ENCODE measurements at places on chromosomes 7 and 10. TPM values are rescaled to one million over a fixed set of nuclear protein-coding genes. Genes with fewer than 3 reads are reported as not detected.

PTPRN2 gene
- 0.48 TPM for total RNA-seq

HTRA1 gene
- total RNA-seq, result not detected

CCDC172 gene
- total RNA-seq, result not detected

SH2B2 gene
- 14.2 TPM for total RNA-seq

PTER gene
- total RNA-seq, result 38.4 TPM

CAMK1D gene
- 10.9 TPM for total RNA-seq

TSPAN33 gene
- 2.6 TPM for total RNA-seq

OR6B1 gene
- not detected for total RNA-seq

FLNC gene
- 0.05 TPM for total RNA-seq

GRCh38 chr10:77244286-77244685 is 393.3 kb downstream of the KCNMA1 start:
- peaks cover 4% of the 10 kb centered on the region for H3K27me3 ChIP-seq
- no peak overlapping the region for H3K4me3 ChIP-seq
- no peak overlapping the region for H3K27ac ChIP-seq
- H3K36me3 ChIP-seq, result no peaks in the 10 kb centered on the region
- ATAC-seq, result no peak

GRCh38 chr10:121845044-121845784 is 82.6 kb downstream of the ATE1 start:
- H3K4me1 ChIP-seq, result peaks cover 15% of the 10 kb centered on the region
- peak overlapping the region; percentile 44 for H3K4me3 ChIP-seq
- no peaks in the 10 kb centered on the region for H3K27me3 ChIP-seq
- peak; percentile 98 for ATAC-seq
- peaks cover 66% of the 10 kb centered on the region for H3K36me3 ChIP-seq
- peak overlapping the region; percentile 65 for H3K27ac ChIP-seq

DNA sequence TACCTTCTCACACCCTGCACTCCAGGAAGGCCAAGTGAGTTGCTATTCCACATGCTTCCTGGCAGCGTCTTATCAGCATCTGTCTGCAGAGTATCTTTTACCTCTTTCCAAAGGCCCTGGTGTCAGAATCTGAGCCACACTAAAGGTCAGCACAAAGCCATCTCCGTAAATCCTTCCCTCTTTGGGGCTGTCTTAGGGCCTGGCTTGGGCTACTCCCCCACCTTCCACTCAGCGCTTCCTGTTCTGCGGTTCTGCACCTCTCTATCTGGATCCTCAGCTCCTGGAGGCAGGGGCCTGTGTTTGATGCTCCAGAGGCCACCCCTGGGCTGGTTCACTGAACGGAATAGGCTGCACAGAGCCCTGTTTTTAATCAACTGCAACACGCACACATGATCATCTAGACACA is 334.8 kb upstream of the GALNT17 start:
- peak overlapping the region; percentile 64 for H3K27ac ChIP-seq
- H3K36me3 ChIP-seq, result peaks cover 10% of the 10 kb centered on the region
- peaks cover 18% of the 10 kb centered on the region for H3K4me1 ChIP-seq
- peak; percentile 56 for ATAC-seq
- H3K4me3 ChIP-seq, result peak overlapping the region; percentile 48

DNA sequence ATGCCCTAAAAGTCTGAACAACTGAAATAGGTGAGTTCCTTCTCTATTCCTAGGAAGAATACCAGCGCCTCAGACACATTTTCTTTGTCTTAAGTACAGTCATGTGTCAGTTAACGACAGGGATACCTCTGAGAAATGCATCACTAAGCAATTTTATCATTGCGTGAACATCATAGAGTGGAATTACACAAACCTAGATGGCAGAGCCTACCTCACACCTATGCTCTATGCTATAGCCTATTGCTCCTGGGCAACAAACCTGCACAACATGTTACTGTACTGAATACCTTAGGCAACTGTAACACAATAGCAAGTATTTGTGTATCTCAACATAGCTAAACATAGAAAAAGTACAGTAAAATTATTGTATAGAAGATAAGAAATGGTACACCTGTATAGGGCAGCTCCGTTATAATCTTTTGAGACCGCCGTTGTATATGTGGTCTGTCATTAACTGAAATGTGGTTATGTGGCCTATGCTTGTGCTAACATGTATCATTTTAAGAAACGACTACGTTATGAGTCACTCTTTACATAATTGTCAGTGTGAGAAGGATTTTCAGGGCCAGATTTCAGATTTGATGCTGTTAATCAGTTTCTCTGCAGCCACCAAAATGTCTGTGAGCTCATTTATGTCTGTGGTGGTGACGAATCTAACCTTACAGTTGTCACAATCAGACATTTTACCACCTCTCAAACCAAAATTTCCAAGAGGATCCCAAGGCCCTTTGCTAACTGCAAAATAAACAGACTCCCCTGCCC is 66.1 kb upstream of the STK17A start:
- H3K27me3 ChIP-seq, result peaks cover 22% of the 10 kb centered on the region
- H3K27ac ChIP-seq, result no peak overlapping the region
- H3K4me1 ChIP-seq, result no peaks in the 10 kb centered on the region
- peak; percentile 92 for ATAC-seq
- H3K36me3 ChIP-seq, result no peaks in the 10 kb centered on the region

GRCh38 chr10:3067859-3068179 is 471 bp downstream of the PFKP start:
- peak overlapping the region; percentile 77 for H3K27ac ChIP-seq
- peak overlapping the region; percentile 83 for H3K4me3 ChIP-seq
- peak; percentile 6 for ATAC-seq
- H3K4me1 ChIP-seq, result peaks cover 26% of the 10 kb centered on the region

GRCh38 chr7:155054761-155055160 is 15.4 kb upstream of the HTR5A start:
- H3K27me3 ChIP-seq, result peaks cover 21% of the 10 kb centered on the region
- ATAC-seq, result no peak
- no peaks in the 10 kb centered on the region for H3K36me3 ChIP-seq
- no peak overlapping the region for H3K4me3 ChIP-seq
- H3K4me1 ChIP-seq, result no peaks in the 10 kb centered on the region

- H3K4me3 ChIP-seq, result no peak overlapping the region
- no peaks in the 10 kb centered on the region for H3K4me1 ChIP-seq
- H3K27ac ChIP-seq, result no peak overlapping the region
- no peaks in the 10 kb centered on the region for H3K27me3 ChIP-seq
- H3K36me3 ChIP-seq, result no peaks in the 10 kb centered on the region
- no peak for ATAC-seq
Measured at GRCh38 chr10:119025776-119026175, 3.7 kb upstream of the NANOS1 start.

GRCh38 chr7:38070718-38071117 is 107.3 kb upstream of the STARD3NL start:
- no peaks in the 10 kb centered on the region for H3K36me3 ChIP-seq
- H3K27me3 ChIP-seq, result peaks cover 33% of the 10 kb centered on the region
- no peak overlapping the region for H3K27ac ChIP-seq
- no peaks in the 10 kb centered on the region for H3K4me1 ChIP-seq
- ATAC-seq, result no peak

DNA sequence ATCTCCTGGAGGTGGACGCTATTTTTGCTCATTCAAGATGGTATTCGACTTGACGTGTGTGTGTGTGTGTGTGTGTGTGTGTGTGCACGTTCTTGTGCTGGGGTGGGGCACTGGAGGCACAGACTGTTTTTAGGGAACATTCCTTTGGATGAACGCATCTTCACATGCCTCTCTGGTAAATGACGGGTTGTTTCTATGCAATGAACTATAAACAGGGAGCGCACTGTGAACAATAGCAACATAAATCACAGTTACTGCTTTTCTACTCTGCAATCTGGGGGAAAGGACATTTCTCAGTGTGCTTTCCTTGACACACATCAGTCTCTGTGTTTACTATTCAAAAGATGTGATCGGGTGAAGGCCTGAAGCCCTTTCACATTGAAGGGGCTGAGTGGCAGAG is 120.1 kb upstream of the PITRM1 start:
- peaks cover 7% of the 10 kb centered on the region for H3K27me3 ChIP-seq
- H3K36me3 ChIP-seq, result no peaks in the 10 kb centered on the region
- H3K27ac ChIP-seq, result no peak overlapping the region
- no peaks in the 10 kb centered on the region for H3K4me1 ChIP-seq
- H3K4me3 ChIP-seq, result no peak overlapping the region

DNA sequence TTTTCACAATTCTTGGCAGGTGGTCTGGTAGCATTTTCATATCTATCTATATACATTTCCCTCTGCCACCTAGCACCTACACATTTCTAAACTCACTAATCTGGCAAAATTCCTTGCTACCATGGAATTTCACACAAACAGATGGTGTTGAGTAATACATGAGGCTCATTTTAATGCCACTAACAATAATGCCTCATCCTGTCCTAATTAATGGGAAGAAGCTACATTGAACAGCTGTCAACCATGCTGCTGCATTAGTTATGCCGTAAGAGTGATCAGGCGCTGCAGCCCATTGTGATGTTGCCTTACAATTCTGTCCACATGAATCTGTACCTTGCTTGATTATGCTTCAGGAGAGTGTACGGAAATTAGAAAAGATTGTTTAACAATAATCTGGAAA is 23.2 kb downstream of the COL1A2 start:
- H3K4me3 ChIP-seq, result no peak overlapping the region
- H3K27me3 ChIP-seq, result peaks cover 15% of the 10 kb centered on the region
- no peak for ATAC-seq
- no peaks in the 10 kb centered on the region for H3K4me1 ChIP-seq
- no peak overlapping the region for H3K27ac ChIP-seq

DNA sequence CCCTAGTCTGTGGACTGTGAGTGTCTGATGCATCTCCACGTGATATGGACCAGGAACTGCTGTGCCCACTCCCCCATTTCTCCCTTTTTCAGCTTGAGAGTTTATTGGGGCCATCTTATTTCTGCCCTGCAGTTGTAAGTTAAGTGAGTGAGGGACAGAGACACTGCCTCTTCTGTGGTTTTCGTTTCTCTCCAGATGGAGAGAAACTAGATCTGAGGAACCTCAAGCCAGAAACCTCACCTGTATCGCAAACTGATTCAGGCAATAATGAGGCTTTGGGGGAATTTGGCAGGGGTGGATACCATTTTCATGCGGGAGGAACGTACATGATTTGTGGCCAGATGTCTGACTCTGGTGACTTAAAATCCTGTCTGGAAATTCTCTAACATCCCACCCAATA is 641.7 kb downstream of the TNS3 start:
- no peaks in the 10 kb centered on the region for H3K36me3 ChIP-seq
- H3K4me3 ChIP-seq, result no peak overlapping the region
- no peaks in the 10 kb centered on the region for H3K4me1 ChIP-seq
- H3K27ac ChIP-seq, result no peak overlapping the region
- ATAC-seq, result no peak

- H3K36me3 ChIP-seq, result peaks cover 56% of the 10 kb centered on the region
- H3K4me3 ChIP-seq, result peak overlapping the region; percentile 93
- peaks cover 18% of the 10 kb centered on the region for H3K27me3 ChIP-seq
- peak; percentile 8 for ATAC-seq
- H3K4me1 ChIP-seq, result peaks cover 21% of the 10 kb centered on the region
Measured at GRCh38 chr10:62817121-62817765, 1.1 kb upstream of the EGR2 start.

DNA sequence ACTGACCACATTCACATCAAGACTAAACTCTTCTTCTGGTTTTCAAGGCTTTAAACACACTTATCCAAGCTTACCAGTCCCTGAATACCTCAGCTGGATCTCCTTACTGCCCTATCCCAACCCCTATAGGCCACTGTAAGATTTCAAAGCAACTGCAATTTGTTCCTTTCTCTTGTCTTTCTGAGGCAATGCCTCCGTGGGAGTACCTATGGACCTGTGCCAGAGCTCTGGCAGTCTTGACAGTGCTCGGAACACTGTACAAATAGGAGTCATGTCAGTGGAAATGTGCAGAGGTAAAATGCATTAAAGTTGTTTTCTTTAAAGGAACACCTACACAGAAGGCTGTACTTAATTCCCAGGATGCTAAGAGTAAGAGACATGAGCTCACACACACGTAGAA is 124.7 kb downstream of the CNOT4 start:
- peaks cover 33% of the 10 kb centered on the region for H3K36me3 ChIP-seq
- no peak overlapping the region for H3K4me3 ChIP-seq
- no peaks in the 10 kb centered on the region for H3K4me1 ChIP-seq
- no peak for ATAC-seq
- H3K27me3 ChIP-seq, result no peaks in the 10 kb centered on the region

Data from activated T-helper 17 cell treated with anti-CD3 and anti-CD28 coated beads, Interleukin-2, amount 50 U/mL, for 72 hours (primary cell).